ENCODE measurements at places on chromosomes 2 and 18. TPM values are rescaled to one million over a fixed set of nuclear protein-coding genes. Genes with fewer than 3 reads are reported as not detected.

The SPHKAP gene
- 0.19 TPM for total RNA-seq

The KCNK3 gene
- 8.2 TPM for total RNA-seq

The IL36A gene
- total RNA-seq = not detected

The LOXL3 gene
- 155 TPM for total RNA-seq

The MAP3K19 gene
- total RNA-seq = not detected

The CHRNG gene
- not detected for total RNA-seq
